Cortex of kidney (tissue), 1 donor: ENCODE measurements at places on chromosomes 2 and 18.

DNA sequence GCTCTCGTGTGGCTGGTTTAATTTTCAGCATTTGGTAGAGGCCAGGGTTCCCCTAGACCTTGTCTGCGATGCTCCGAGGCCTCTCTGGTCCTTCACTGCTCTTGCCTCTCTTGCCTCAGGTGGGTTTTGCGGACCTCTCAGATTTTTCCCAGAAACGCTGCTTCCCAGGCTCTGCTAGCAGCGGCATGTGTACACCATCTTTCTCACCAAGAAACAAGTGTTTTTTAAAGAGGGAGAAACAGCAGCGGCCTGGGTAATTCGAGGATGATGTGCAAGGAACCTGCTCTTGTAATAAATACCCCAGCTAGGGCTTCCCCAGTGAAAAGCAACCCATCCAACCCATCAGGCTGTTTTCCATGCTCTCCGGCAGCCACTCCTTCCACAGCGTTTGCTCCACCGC is 33.5 kb upstream of the COL6A3 start:
- DNase-seq, result no peak

- DNase-seq, result no peak
Observed at GRCh38 chr2:180753809-180754761, 226.3 kb upstream of the UBE2E3 start.

GRCh38 chr2:218583983-218584850 is 15.6 kb downstream of the CNOT9 start:
- DNase-seq, result no peak

GRCh38 chr2:190432567-190433231 is 24.5 kb downstream of the MFSD6 start:
- DNase-seq, result no peak

DNA sequence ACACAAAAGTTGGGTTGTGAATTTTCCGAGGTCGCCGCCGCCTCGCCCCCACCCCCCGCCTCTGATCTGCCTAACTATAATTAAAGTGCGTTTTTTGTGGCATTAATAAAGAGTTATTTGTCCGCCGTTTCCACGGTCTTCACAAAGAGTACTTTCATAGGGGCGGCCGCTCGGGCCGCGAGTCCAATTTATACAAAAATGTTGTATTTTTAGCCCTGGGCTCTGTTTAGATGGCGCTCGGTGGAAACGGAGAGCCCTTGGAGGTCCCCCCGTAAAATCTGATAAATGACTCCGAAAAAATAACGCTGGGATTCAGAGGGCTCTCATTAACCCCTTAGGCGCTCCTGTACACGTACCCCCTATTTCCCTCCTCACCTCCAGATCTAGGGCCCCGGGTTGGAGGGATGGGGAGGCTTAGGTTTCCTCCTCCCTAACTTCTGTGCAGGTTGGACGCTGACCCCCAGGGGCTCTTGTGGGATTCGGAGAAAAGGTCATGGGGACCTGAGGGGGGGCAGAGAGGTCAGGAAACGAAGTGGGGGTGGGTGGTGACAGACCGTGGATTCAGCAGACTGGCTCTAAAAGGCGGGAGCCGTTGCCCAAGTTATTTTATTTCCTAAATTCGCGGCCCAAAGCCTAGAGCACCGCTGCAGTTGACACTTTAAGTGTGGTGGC is 1.9 kb downstream of the CYP26B1 start:
- DNase-seq, result no peak

- DNase-seq, result no peak
Observed at GRCh38 chr2:236731767-236732580, 162.3 kb downstream of the ACKR3 start.

GRCh38 chr18:56933472-56933871 is 213.4 kb upstream of the BOD1L2 start:
- no peak for DNase-seq

DNA sequence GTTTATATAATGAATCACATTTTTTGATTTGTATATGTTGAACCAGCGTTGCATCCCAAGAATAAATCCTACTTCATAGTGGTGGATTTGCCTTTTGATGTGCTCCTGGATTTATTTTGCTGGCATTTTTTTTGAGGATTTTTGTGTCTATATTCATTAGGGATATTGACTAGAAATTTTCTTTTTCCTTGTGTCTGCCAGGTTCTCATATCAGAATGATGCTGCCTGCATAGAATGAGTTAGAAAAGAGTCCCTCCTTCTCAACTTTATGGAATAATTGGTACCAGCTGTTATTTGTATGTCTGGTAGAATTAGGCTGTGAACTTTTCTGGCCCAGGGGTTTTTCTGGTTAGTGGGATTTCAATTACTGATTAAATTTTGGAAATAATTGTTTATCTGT is 457.4 kb upstream of the DSEL start:
- DNase-seq, result no peak

DNA sequence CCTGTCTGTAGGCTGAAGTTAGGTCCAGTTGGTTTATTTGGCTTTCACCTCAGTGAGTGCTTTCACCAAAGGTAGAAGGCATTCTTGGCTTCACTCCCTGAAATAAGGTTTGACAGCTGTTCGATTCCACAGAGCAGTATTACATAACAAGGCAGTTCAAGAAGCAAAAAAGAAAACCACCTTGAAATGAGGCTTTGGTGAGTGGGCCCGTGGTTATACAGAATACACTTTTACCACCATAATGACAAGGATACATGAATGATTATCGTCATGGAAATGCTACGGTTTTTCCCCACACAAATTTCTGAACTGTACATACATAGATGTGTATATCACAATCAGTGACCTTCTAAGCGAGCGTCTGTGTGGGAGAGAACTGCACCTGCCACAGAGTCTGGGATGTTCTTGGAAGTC is 80.0 kb upstream of the CHRNA1 start:
- no peak for DNase-seq

DNA sequence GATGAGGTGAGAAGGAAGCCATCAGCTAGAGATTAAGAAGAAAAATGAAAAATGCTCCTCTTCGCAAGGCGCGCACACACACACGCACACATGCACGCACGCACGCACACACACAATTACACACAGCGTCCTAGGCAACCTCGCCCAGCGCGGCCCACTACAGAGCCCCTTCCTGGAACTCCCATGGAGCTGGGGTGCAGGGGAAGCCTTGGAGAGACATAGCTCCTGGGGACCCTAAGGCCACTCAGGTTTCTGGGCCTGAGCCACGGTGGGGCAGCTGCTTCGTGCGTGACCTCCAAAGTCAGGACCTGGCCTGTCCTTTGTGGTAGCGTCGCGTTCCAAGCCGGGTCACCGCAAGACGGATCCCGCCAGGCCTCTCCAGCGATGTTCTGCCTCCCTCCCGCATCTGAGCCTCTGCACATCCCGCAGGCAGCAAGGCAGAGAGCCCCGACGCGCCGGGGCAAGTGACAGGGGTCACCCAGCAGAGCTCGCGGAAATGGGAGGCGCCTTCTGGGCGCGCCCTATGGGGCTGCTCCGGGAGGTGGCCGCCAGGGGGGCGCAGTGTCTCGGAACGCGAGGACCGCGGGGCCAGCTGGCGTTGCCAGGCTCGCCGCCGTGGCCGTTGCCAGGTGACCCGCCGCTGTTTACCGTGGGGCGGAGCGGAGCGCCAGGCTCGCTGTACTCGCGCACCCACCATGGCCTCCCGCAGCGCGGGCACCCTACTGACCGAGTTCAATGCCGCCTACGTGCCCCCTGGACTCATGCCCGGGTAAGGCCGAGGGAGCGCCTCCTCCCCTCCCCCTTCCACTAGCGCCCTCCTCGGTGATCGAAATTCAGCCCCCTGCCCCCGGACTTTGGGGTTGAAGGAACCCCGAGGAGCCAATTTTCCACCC is 79.0 kb downstream of the CIB4 start:
- DNase-seq, result no peak

- DNase-seq, result no peak
Observed at GRCh38 chr2:143893371-143893770, 626.5 kb downstream of the ZEB2 start.

GRCh38 chr2:96687266-96687665 is 44.7 kb downstream of the FER1L5 start:
- DNase-seq, result no peak

- no peak for DNase-seq
Observed at GRCh38 chr2:167940346-167940725, 307.1 kb downstream of the STK39 start.

DNA sequence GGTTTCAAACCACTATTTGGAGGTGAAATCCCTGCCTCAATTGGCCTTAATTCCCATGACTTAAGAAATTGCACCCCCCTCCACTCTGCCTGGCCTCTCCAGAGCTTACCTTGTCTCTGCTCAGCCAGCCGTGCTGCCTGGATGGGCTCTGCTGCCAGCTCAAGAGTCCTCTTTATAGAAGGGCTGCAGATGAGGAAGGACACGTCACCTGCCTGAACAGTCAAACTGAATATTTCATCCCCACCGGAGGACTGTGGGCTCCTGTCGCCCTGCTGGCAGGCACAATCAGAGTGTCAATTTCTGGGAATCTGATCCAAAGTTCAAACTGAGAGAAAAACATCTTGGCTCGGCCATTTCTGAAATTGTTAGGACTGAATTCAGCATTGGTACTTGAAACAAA is at the start of gene OTOS:
OTOS (minus strand) TSS at position 148 of the 400 bp plus-strand sequence. CDS start 332 bp downstream, outside the sequence.
- no peak for DNase-seq

GRCh38 chr18:70121842-70122241 is 83.6 kb downstream of the RTTN start:
- no peak for DNase-seq

GRCh38 chr2:100248044-100248330 is 74.3 kb downstream of the LONRF2 start:
- DNase-seq, result no peak

GRCh38 chr2:45922577-45922988 is 271.1 kb downstream of the PRKCE start:
- no peak for DNase-seq

- no peak for DNase-seq
Observed at GRCh38 chr2:46294176-46294836, 2.9 kb upstream of the EPAS1 start.

GRCh38 chr2:239188536-239188935 is 212.3 kb downstream of the HDAC4 start:
- no peak for DNase-seq

DNA sequence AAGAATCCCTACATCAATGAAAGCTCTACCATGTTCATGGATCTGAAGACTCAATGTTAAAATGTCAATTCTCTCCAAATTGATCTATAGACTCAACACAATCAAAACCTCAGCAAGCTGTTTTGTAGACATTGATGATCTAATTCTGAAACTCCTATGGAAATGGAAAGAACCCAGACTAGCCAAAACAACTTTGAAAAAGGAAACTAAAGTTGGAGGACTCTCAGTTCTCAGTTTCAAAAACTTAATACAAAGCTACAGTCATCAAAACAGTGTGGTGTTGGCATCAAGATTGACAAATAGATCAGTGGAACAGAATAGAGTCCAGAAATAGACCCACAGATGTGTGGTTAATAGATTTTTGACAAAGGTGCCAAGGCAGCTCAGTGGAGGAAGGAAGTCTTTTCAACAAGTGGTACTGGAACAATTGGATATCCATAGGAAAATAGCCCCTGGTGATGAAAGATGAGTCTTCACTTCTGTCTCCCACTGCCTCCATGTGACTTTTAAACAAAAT is 30.4 kb downstream of the LBH start:
- DNase-seq, result no peak

GRCh38 chr2:30706534-30707303 is 100.5 kb downstream of the CAPN13 start:
- DNase-seq, result no peak

- DNase-seq, result no peak
Observed at GRCh38 chr2:190158798-190159434, 96.4 kb upstream of the MSTN start.
